Fibroblast of skin of left biceps (primary cell): ENCODE measurements at places on chromosomes 4 and X.

DNA sequence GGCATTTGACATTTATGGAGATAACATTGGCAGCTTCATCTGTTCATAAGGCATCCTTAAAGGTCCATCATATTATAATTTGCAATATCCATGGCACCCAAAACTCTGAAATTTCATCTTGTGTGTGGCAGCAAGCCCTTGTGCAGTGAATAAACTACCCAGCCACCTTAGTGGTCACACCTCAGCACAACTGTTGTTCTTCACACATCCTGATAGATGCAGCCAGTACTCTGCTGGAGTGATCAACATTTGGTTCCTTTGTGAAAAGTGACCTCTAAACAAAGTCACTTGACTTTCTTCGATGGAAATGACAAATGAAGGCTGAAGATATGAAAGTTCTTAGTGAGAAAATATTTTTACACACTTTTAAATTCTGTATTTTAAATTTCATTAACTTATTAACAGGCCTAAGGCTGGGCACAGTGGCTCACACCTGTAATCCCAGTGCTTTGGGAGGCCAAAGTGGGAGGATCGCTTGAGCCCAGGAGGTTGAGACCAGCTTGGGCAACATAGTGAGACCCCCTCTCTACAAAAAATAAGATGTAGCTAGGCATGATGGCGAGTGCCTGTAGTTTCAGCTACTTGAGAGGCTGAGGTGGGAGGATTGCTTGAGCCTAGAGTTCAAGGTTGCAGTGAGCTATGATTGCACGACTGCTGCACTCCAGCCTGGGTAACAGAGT is 161.4 kb downstream of the SPRY1 start:
- no peak for DNase-seq

DNA sequence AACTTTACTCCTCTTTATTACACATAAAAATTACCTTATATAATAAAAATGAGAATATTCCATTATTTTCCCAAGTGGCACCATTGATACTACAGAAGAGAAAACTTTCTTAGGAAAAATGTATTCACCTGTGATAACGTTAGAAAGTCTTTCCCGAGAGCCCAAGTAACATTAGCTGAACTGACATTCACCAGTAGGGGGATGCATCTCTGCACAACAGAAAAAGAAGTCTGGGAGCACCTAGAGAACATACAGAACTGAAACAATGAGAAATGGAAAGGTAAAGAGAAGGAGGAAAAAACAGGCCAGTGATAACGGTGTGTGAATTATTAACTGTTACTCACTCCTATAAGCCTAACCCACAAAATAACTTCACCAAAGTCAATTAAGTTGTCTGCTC is 423.3 kb downstream of the CENPC start:
- no peak for DNase-seq

DNA sequence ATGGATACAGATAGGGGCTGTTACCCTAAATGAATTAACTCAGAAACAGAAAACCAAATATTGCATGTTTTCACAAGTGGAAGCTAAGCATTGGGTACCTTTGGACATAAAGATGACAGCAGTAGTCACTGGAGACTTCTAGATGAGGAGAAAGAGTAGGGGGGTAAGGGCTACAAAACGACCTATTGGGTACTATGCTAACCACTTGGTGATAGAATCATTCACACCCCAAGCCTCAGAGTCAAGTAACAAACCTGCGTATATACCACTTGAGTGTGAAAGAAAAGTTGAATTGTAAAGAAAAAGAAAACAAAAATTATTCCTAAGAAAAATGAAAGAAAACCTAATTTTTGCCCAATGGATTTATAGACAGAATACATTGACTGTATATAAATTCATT is 7.7 kb upstream of the ARAP2 start:
- no peak for DNase-seq

- no peak for DNase-seq
Measured at GRCh38 chr4:88859191-88859812, 161.7 kb upstream of the NAP1L5 start.

GRCh38 chrX:1086444-1087409 is 125.7 kb downstream of the CRLF2 start:
- DNase-seq: peak; percentile 6

GRCh38 chrX:16882702-16883486 is 12.7 kb upstream of the RBBP7 start:
- DNase-seq: no peak

DNA sequence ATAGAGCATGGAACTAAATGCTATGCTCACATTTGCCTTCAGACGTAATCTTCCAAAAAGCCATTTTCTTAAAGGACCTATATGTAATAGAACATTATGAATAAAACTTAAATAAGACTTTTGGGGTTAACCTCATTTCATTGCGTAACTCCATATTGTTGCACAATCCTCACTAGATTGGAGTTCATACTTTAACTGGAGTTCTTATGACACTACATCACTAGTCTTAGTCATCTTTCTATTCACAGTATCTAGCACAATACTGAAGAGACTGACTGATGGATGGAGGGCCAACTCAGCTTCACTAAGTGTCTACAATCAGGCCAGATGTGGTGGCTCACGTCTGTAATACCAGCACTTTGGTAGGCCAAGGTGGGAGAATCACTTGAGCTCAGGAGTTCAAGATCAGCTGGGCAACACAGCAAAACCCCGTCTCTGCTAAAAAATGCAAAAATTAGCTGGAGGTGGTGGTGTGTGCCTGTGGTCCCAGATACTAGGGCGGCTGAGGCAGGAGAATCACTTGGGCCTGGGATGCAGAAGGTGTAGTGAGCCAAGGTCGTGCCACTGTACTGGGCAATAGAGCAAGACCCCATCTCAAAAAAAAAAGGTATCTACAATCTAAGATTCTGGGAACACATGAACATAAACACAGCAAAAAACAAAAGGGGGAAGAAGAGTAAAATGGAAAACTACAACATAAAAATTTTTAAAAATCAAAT is 80.8 kb upstream of the MAB21L2 start:
- DNase-seq: peak; percentile 83

GRCh38 chr4:145565328-145565727 is 53.9 kb upstream of the MMAA start:
- no peak for DNase-seq

- DNase-seq: no peak
Measured at GRCh38 chr4:80535551-80535950, 200.0 kb downstream of the CFAP299 start.

GRCh38 chrX:43277879-43278278 is 378.2 kb upstream of the MAOA start:
- DNase-seq: no peak

- DNase-seq: no peak
Measured at GRCh38 chrX:22360129-22360528, 87.4 kb downstream of the CBLL2 start.

- no peak for DNase-seq
Measured at GRCh38 chr4:4658052-4658451, 116.2 kb upstream of the STX18 start.

GRCh38 chrX:17104433-17104832 is 158.0 kb downstream of the REPS2 start:
- DNase-seq: no peak

DNA sequence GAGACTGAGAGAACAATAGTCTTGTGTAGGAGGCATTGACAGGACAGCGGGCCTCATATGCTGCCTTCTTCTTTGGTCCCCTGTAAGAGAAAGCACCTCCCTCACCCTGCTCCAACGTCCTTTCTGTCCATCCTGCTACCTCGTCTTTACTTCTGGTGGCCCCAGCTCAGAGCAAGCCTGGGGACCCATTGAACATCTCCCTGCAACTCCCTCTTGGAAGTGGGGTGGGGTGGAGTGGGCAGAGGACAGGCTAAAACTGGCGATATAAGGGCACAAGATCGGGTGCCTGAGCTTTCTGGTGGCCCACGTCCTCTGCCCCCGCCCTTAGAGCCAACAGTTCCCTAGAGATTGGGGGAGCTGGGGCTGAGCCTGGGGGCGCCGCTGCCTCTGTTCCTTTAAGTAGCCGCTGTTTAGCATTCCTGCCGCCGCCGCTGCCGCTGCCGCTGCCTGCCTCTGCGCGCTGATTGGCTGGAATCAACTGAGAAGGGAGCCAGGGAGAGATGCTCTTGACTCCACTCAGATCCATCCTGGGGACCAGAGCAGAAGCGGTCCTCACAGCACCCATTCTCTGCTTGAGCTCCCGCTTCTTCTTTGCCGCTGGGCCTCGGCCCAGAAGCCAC is at the start of gene DLG3:
Gene DLG3 (plus strand): TSS at position 510 of the 620 bp plus-strand sequence. CDS start 367 bp downstream, outside the sequence.
- DNase-seq: no peak

DNA sequence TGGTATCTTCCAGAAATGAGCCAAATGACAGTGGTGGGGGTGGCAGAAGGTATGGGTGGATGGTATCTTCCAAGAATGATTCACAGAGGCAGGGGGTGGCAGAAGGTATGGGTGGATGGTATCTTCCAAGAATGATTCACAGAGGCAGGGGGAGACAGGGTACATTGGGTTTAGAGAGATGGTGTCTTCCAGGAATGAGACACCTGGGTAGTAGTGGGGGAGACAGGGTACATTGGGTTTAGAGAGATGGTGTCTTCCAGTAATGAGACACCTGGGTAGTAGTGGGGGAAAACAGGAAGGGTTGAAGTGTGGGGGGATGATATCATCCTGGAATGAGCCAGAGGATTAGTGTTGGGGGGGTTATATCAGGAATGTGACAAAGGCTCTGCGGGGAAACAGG is 62.0 kb downstream of the MAOA start:
- DNase-seq: no peak

GRCh38 chr4:182206916-182207315 is 36.3 kb upstream of the TENM3 start:
- DNase-seq: no peak

DNA sequence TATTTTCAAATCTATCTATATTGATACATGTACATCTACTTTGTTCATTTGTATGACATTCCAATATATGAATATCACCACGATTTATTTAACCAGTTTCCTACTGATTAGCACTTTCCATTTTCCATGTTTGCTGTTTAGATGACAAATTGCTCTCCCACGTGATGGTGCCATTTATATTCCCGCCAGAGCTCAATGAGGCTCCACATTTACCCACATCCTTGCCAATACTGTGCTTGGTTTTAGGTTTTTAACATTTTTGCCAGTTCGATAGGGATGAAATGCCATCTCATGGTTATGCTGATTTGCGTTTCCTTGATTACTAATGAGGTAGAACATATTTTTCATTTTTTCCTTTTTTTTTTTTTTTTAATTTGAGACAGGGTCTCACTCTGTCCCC is 86.7 kb upstream of the TRIM2 start:
- DNase-seq: no peak

GRCh38 chr4:100103671-100104070 is 86.6 kb downstream of the DDIT4L start:
- DNase-seq: no peak

GRCh38 chr4:4446434-4446833 is 59.5 kb downstream of the NSG1 start:
- DNase-seq: no peak

- DNase-seq: no peak
Measured at GRCh38 chr4:73090738-73091137, 21.2 kb upstream of the COX18 start.

DNA sequence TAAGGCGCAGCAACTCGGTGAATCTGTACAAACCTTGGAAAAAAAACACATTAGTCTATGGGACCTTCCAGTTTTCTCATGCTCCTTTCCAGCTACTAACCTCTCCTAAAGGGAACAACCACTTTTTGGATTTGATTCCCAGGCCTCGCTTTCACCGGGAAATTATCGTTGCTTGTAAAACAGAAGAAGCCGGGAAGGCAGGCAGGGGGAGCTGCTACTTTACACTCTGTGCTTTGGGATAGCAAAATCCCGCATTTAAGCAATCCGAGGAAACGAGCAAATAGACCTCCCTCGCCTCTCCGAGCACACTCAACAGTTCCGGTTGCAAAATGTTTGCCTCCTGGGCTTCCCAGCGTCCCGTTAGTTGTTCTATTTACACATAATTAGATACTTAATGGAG is 1.2 kb downstream of the CD38 start:
- peak; percentile 24 for DNase-seq

DNA sequence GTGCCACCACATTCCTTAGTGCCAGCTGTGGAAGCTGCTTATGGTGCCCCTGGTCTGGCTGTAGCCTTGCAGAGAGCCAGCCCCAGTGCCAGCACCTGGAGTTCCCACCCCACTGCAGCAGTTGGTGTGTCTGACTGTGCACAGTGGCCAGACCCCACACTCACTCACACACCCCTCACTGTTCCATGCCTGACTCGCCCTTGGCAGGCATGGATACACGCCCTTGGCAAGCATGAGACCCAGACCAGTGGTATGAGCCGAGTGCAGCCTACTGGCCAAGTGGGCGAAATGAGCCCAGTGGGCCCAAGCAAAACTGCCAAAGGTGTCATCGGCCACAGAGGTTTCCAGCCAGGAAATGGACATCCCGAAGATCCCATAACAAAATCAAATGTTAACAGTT is 27.4 kb downstream of the NAA11 start:
- DNase-seq: no peak

- DNase-seq: no peak
Measured at GRCh38 chr4:82712561-82712960, 86.0 kb downstream of the SCD5 start.

GRCh38 chr4:41221850-41222645 is 7.7 kb upstream of the APBB2 start:
- DNase-seq: no peak

DNA sequence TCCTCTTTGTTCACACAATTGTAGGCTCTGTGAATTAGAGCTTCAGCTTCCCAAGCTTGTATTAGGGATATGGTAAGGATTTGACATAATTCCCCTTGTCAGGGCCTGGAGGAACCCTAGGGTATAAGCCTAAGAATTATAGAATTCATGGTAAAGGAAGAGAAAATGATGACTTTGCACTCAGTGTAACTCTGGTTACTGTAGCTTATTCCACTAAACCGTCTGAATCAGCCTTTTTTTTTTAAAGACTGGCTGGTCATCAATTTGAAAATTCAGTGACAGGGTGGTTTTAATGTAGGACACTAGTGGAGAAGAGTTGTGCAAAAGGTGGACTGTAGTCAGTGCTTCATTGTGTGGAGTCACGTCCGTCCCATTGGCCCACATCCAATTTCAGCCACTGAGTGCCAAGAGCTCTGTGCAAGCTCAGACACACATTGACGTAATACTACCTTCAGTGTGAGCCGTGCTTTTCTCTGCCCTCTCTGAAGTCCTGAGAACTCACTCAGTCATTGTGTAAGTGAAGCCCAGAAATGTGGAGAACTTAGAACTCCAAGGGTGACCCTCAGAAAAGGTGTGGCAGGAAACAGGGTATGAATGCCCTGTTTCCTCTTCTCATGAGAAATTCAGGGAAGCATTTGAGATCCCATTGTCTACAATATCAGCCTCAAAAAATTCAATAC is 449.8 kb downstream of the C4orf33 start:
- DNase-seq: no peak

GRCh38 chr4:24978291-24979075 is 52.3 kb downstream of the LGI2 start:
- DNase-seq: no peak

DNA sequence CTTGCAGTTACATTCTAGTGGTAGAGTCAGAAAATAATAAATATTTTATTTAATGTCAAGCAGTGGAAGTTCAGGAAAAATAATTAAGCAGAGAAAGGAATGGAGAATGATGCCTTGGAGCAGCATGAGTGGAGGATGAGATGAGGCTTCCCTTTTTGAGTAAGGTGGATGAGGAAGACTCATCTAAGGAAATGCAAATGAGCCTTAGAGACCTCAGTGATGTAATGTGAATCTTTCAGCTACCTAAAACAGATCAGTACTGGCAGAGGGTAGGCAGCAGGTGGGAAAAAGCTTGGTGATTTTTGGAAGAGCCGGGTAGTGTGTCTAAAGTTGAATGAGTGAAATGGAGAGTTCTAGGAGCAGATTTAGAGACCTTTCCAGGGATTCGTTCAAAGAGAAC is 118.2 kb downstream of the GRID2 start:
- DNase-seq: no peak

- DNase-seq: no peak
Measured at GRCh38 chr4:47715716-47716416, 122.0 kb downstream of the CORIN start.
